Tongue (tissue), 3 donors: ENCODE measurements at places on chromosomes 4 and X. TPM values are rescaled to one million over a fixed set of nuclear protein-coding genes. Genes with fewer than 3 reads are reported as not detected.

GRCh38 chr4:153579872-153580271 lies 104.2 kb upstream of the TLR2 start:
- no peak for DNase-seq

- no peak for DNase-seq
These were observed 2361.2 kb downstream of the ARAP2 start for GRCh38 chr4:33883111-33883510.

- DNase-seq = no peak
These were observed 25.9 kb downstream of the METTL14 start for GRCh38 chr4:118711052-118711451.

DNA sequence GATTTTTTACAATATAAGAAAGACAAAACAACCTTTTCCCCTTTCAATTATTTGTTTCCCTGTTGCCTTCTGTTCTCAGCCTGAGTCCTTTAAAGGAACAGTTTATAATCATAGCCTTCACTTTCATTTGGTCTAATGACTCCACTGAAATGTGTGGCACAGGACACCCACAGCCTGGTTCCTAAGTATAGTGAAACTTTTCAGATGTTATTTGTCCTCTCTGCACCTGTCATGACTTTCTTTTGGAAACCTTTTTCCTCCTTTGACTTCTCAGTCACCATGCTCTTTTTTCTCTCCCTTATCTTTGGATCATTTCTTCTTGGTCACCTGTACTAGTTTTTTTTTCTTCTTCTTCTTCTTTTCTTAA lies 237.8 kb upstream of the ANXA3 start:
- DNase-seq = no peak

DNA sequence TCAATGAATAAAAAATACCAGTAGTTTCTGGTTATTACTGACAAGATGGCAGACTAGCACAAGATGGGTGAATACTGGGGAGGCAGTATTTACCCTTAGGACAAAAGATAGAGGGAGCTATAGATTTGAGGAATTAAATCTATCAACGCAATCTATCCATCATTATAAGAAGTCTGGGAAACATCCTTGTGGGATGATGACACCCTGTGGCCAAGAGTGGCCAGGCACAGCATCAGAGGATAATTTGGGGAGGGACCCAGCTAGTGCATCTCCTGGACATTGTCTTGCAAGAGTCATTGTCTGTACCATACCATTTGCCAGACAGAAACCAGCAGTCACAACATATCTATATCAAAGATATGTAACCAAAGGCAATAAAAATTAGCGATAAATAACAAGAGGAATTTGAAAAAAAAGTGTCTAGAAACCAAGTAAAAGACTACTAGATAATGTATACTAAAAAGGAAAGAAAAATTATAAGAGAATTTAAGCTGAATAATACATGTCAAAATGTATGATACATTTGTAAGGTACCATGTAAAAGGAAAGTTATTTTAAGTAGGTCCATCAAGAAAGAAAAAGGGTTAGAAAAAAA lies 22.9 kb downstream of the KCTD8 start:
- peak; percentile 26 for DNase-seq

MAGEC2 gene
- total RNA-seq = not detected

CLIC2 gene
- total RNA-seq = 7.6 TPM

DNA sequence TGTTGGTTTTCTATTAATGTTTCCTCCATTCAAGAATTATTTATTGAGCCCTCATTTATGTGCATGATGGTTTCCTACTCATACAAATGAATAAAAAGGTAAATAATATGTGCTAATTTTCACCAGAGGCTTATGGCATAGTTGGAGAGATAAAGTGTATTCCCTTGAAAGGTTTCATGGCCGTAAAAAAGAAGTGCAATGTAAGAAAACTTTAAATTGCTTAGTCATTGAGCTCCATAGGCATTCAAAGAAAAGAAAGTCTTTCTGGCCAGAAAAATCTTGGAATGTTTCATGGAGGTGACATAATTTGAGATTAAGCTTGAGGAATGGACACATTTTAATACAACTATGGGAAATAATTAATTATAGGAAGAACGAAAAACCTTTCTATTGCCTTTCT lies 8.7 kb downstream of the KLHL4 start:
- no peak for DNase-seq

DNA sequence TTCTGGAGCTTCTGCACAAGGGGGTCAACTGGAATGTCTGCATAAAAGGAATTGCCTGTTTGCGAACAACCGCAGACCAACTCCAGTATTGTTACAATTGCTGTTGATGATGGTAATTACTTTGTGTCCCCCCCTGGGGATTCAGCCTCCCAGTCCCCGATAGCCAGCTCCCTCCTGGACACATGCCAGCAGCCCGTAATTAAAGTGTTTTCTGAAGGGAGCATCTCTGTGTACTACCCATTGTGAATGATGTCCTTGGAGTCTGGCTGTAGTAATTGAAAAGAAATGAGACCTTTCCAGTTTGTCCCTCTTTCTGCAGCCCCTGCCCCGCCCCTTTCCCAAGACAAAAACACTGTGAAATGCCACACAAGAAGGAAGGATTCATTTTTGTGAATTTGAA lies 377.1 kb upstream of the LCORL start:
- peak; percentile 4 for DNase-seq

DNA sequence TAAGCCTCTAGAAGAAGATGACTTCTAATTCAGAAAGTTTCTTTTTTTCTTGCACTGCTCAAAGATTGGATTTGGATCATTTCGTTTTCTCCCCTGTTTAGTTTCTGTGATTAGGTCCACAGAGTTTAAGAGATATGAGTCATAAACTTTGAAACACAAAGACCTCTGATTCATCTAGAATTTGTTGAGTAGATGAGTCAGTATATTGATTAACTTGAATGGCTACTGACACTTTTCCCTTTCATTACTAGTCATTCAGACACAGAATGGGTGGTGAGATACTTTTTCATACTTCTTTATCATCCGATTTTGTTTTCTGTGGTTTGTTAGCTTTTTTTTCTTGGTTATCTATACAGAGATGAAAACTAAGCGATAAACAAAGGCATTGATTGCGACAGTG lies 34.1 kb upstream of the AFF2 start:
- DNase-seq = no peak

DNA sequence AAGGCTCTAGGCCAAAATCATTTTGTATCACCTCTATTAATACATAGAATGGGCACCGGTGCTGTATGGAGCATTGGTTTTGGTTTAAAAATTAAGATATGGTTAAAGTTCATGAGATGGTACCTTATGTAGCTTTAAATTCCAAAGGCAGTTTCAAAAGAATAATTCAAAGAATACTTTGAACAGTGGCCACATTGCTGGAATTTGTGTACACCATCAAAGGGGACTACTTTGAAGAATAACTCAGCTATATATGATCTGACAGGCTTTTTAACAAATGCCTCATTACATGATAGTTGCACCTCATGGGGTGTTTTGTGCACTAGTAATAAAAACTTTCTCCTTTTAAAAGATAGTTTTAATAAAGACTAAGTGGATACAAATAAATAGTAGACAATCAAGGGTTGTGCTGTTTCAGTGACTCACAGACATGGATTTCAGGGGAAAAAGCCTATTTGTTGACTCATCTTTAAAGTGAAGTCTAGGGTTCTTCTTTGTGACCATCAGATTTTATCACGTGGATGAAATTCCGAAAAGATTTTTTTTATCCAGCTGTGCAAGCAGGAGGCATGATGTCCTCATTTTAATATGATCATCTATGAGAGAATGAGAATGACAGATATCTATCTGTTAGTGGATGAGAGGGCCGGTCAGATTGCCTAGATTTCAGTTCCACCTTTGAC lies 12.8 kb downstream of the MTM1 start:
- no peak for DNase-seq

GRCh38 chrX:52933976-52934703 lies 24.2 kb downstream of the FAM156A start:
- DNase-seq = no peak
